HFF-Myc (cell line): ENCODE measurements at places on chromosomes 13 and 19.
A peak's percentile ranks its signal among the peaks of the same experiment; 100 is the strongest.

GRCh38 chr19:49684251-49684982 is 5.0 kb upstream of the ADM5 start:
- no peak for DNase-seq

- DNase-seq: no peak
Measured at GRCh38 chr13:93368718-93369117, 142.1 kb downstream of the GPC6 start.

GRCh38 chr19:6739883-6740588 is 556 bp downstream of the TRIP10 start:
- DNase-seq: no peak

DNA sequence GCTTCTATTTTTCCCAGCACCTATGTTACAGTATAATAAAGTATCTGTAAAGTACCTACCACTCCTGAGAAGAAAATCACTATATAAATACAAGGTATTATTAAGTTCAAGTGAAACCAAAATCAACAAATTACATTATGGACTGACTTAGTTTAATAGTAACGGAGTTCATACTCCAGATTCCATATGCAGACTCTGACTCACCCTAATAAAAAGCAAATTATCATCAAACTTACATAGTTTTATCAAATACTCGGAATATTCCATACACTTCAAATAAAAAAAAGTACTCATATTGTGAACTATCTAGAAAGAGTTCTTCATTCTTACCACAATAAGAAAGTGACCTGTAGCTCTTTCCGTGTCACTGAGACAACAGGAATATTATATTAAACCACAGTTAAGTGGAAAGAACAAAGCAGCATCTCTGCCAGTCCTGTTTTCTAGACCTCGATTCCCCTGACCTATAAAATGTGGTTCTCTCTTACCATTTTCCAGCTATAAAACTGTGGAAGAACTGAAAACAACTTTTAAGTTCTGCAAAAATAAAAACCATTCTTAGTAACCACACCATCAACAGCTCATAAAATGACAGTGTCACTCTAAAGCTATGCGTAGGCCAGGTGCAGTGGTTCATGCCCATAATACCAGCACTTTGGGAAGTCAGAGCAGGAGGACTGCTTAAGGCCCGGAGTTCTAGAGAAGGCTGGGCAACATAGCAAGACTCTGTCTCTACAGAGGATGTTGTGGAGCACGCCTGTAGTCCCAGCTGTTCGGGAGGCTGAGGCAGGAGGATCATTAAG is 42.6 kb downstream of the USP12 start:
- no peak for DNase-seq

GRCh38 chr19:48319647-48320541 is 5.5 kb upstream of the EMP3 start:
- DNase-seq: no peak

GRCh38 chr19:36041831-36042230 is 9.2 kb upstream of the CLIP3 start:
- DNase-seq: peak; percentile 38

- no peak for DNase-seq
Measured at GRCh38 chr13:29480893-29481525, 114.5 kb downstream of the SLC7A1 start.

DNA sequence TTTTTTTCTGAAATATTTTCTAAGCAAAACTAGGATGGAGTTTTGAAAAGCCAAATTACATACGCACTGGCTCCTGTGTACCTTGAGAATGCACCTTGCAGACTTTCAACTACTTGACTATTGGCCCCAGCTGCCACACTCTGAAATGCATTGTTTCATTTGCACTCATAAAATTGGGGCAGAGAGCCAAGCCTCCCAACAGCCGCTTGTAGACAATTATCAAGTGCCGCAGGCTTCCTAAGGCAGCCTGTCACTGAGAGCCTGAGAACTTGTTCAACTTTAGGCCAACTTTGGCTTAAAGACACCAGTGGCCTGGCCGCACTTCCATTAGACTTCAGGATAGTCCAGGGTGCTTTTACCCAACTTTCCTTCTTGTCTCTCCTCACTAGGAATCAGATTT is 115.7 kb upstream of the STARD13 start:
- DNase-seq: no peak

DNA sequence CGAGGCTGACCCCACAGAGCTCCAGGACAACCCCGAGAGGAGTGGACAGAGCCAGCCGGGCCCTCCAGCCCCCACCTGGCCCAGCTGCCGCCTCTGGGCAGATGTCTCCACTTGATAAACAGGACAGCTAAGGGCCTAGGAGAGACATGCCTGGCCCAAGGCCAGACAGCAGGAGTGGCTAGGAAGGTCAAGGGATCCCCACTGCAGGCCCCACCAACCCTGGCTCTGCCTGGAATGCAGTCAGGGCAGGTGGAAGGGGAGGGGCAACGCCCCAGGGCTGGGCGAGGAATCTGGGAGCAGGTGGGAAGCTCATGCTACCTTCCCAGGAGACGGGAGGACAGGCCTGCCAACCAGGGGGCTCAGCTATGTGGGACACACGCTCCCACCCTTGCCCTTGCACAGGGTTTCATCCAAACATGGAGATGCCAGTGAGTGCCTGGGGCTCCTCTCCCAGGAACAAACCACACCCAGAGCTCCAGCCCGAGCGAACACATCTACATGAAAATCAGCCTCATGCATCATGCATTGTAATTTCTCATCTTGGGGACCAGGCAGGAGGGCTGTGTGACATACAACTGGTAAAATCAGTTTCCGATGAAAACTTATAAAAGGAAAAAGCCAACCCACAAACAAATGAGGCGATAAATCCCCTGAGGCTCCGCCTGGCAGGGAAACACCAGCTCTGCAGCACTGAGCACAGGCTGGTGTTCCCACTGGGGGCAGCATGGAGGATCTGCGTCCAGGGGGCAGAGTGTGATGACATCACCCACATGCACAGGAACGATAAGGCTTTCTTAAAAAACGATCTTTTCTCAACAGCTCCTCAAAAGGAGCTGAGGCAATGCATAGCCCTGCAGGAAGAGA is 25.0 kb downstream of the SH3GL1 start:
- DNase-seq: peak; percentile 56

GRCh38 chr19:53897459-53897858 is 11.6 kb upstream of the CACNG7 start:
- DNase-seq: no peak

- no peak for DNase-seq
Measured at GRCh38 chr13:106533101-106533942, 2.1 kb downstream of the EFNB2 start.

DNA sequence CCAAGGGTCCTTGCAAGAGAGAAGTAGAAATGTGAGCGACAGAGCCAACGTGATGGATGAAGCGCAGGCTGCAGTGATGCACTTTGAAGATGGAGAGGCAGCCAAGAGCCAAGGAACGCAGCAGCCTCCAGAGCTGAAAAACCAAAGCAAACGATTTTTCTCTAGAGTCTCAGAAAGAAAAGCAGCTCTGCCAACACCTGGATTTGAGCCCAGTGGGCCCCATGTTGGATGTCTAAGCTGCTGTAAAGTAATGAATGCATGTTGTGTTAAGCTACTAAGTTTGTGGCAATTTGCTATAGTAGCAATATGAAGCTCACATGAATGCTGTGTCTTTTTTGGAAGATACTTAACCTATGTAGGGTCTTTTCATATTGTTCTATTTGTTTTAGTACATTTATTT is 894.3 kb downstream of the EFNB2 start:
- DNase-seq: no peak

DNA sequence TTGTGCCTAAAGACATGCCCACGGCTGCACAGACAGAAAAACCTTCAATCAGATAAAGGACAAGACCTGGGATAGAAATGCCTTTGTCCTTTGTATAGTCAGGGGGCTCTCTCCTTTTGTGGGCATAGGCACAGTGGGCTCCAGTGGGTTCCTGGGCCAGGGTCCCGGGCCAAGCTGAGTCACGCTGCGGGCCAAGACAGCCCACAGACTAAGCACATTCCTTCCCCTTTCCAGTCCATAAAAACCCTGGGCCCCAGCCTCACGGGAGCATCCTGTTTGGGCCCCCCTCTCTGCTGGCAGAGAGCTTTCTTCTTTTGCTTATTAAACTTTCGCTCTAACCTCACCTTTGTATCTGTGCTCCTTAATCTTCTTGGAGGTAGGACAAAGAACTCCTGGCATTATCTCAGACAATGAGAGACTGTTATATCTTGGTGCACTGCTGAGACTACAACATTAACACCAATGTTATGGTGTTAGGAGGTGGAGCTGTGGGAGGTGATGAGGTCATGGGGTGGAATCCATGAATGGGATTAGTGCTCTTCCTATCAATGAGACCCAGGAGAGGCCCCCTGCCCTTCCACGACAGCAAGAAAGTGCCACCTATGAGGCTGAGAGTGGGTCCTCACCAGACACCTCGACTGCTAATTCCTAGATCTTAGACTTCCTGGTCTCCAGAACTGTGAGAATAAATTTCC is 20.8 kb upstream of the FBXL3 start:
- DNase-seq: no peak

DNA sequence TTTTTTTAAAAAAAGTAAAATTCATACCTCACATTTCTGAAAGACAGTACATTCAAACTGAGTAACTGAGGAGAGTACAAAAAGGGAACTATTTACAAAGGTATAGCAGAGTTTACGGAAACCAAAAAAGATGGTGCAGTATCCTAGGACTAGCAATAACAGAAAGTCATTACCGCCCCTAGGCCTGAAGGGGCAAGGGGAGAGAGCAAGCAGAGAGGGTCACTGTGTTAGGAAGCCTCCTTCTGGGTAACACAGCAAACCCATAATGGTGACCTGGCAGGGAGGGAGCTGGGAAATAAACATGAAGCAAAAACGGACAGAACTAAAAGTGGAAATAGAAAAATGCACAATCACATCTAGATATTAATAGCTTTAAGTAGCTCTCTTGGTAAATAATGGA is 8.2 kb downstream of the VWA8 start:
- no peak for DNase-seq

DNA sequence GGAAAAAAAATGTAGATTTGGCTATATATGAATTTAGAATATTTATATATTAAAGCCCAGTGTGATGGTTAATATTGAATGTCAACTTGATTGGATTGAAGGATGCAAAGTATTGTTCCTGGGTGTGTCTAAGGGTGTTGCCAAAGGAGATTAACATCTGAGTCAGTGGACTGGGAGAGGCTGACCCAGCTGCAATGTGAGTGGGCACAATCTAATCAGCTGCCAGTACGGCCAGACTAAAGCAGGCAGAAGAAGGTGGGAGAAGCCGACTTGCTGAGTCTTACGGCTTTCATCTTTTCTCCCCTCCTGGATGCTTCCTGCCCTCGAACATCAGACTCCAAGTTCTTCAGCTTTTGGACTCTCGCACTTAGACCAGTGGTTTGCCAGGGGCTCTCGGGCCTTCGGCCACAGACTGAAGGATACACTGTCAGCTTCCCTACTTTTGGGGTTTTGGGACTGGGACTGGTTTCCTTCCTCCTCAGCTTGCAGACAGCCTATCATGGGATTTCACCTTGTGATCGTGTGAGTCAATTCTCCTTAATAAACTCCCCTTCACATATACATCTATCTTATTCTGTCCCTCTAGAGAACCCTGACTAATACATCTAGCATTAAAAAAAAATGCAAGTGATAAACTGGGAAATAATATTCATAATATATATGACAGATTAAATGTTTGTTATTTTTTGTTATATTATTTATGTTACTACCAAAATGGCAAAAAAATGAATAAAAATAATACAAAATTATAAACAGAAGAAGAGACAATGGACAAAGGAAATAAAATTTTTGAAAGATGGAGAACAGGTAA is 122.4 kb downstream of the DLEU7 start:
- no peak for DNase-seq

- no peak for DNase-seq
Measured at GRCh38 chr19:51550848-51551672, 19.6 kb upstream of the SIGLEC6 start.

DNA sequence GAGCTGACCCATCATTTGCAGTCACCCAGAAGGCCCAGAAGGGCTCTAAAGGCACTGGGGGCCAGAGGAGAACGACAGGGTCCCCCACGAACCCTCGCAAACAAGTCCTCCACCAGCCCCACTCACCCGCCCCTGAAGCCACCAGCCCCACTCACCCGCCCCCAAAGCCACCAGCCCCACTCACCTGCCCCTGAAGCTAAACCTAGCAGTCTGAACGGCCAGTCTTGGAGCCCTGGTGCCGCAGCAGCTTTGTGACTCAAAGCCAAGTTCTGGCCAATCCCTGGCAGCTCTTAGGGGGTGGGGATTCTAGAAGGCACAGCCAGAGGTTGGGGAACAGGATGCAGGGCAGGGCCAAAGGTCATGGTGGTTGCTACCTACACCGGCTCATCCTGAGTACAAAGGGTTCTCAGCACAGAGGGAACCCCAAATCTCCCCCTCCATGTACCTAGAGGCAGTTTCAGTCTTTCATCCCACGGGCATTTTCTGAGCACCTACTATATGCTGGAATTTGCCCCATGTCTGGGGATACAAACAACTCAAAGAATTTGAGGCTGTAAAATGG is at the start of gene IQCN:
IQCN (minus strand) TSS at position 234 of the 562 bp plus-strand sequence. CDS start 4,974 bp downstream, outside the sequence.
- DNase-seq: no peak

DNA sequence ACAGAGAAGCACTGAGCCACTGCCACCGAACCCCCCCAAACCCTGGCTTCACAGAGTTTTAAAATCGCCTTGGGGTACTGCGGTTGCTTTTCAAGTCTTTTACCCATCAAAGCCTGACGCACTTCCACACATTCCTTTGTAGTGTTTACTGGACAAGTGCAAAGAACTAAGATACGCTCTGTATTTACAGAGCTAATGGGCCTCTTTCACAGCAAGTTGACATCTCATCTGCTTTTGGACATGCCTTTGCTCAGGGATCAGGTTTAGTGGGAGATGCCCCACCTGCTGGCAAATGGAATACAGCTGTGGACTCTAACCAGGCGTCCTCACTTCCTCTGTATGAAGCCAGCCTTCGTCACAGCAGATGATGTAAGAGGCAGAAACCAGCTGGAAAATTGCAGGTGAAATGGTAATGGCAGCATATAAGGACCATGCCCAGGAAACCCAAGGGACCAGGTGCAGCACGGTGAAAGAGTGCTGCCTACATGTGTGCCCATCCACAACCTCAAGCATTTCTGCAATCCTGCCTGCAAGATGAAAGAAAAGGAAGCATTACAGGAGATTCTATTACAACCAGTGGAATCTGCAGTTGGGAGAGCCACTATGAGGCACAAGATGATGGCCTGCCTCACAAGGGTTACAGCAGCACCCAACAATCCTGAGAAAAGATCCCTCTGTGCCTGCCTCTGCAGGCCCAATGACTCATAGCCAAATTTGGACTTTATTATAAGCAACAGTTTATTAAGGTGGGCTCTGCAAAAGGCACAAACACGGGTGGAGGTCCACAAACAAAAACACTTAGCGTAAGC is 34.7 kb downstream of the BRD4 start:
- DNase-seq: peak; percentile 55

DNA sequence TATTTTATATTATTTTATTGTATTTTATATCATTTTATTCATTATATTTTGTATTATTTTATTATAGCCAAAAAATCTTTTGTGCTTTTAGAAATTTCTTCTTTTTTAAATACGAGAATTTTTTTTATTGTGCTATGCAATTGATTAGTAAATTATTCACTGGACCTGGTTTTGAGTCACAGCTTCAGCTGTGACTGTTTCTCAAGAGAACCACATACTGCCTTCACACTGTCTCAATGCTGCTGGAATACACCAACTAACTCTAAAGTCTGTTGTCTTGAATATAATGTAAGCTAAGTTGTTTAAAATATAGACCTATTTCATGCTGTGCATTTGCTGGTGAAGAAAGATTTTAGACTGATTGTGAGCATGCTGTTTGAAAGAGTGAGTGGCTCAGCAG is 423.6 kb downstream of the NDFIP2 start:
- no peak for DNase-seq
